ENCODE measurements at places on chromosomes 1 and 21. TPM values are rescaled to one million over a fixed set of nuclear protein-coding genes. Genes with fewer than 3 reads are reported as not detected.

Gene STYXL2
- total RNA-seq, result not detected

Gene OLIG2
- total RNA-seq, result not detected

Gene ATP1A2
- 0.27 TPM for total RNA-seq

Gene NFIA
- 42.0 TPM for total RNA-seq

DNA sequence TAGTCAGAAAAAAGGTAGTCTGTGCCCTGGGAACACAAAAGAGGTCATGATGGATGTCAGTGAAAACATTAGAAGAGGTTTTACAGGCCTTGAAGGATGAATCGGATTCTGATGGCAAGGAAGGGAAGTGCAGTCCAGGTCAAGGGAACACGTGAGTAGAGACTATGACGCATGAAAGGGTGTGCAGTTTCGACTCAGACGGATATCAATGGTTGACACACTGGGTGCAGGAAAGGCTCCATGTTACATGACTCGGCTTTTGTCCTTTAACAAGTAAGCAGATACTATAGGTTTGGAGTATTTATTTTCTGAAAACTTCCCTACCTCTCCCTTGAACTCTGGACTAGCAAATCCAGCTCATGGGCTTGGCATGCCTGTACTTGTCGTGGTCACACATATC lies 55.3 kb downstream of the SEC16B start:
- DNase-seq, result no peak

- DNase-seq, result peak; percentile 9
Observed at GRCh38 chr1:62906428-62906886, 122.5 kb downstream of the ATG4C start.

GRCh38 chr1:159993911-159994310 lies 37.9 kb downstream of the PIGM start:
- no peak for DNase-seq

DNA sequence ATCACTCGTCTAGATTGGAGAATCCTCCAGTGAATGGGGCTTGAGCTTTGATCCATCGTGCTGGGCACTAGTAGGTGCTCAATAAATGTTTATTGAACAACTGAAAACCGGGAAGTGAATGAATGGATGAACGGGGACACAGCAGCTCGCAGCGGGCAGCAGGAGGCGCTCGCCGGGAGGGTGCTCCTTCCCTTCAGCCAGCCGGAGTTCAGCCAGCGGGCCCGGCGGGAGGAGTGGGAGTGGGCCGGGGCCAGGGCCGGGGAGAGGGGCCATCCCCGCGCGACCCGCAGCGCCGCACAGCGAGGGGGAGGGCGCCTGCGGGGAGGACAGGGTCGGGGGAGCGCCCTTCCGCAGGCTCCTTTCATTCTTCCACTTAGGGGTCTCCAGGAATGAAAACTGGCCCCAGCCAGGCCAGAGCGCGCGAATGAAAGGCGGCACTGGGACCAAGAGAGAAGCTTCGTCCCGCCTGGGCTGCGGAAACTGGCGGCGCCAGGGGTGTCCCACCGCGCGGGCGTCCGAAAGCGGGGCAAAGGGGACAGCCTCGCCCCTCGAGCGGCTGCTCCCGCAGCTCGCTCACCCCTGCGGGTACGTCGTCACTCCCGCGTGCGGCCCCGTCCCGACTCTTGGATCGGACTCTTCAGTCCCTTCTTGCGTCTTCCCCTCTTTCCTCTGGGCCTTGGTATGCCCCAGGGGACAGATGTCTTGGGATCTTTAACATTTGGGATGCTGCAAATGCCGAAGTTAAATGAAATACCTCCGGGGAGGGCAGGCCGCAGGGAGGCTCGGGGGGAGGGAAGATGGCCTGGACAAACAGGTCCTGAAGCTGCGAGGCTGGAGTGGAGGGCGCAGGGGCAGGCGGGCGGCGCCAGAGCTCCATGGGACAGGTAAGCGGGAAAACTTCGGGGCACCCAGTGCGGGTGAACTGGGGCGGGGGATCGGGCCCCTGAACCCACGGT lies 3.6 kb upstream of the INAVA start:
- DNase-seq, result peak; percentile 39

DNA sequence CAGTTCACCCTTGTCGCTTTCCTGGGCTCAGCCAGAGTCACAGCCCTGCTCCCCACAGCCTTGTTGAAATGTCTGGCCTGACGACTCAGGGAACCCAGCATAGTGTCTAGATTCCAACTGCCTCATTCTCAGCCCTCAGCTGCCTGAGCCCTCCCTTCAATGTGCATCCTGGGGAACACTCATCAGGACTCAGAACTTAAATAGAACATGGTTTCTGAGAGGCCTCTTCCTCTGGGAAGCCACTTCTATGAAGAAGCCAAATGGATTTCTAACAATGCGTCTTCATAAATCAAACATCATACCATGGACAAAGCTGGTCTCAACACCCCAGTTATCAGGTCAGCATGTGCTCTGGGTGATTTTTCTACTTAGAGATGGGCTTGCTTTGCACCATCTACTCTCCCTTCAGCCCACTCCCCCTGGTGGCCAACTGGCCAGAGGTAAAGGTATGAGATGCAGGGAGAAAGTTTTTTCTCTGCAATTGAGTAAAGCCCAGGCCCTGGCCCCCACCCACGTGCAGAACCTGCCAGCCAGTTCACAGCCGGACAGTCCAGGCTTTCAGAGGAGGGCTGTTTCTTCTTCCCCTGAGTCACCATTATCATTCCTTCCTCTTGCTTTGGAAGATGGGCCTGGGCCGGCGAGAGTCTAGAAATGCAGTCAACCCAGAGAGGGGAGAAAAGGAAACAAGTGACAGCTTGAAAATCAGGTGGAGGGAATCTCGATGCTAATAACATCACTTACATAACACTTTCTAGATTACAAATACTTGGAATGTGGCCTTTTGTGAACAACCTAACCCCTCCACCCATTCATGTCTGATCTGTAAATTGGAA lies 32.1 kb downstream of the CD244 start:
- peak; percentile 28 for DNase-seq

GRCh38 chr1:219771080-219771479 lies 157.3 kb downstream of the SLC30A10 start:
- peak; percentile 95 for DNase-seq

DNA sequence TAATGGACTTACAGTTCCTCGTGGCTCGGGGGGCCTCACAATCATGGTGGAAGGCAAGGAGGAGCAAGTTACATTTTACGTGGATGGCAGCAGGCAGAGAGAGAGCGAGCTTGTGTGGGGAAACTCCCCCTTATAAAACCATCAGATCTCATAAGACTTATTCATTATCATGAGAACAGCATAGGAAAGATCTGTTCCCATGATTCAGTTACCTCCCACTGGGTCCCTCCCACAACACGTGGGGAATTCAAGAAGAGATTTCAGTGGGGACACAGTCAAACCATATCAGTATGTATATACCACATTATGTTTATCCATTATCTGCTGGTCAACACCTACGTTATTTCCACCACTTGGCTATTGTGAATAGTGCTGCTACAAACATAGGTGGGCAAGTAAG lies 352.3 kb upstream of the B3GALT2 start:
- no peak for DNase-seq

- no peak for DNase-seq
Observed at GRCh38 chr1:100731309-100731708, 11.8 kb downstream of the VCAM1 start.

- DNase-seq, result peak; percentile 45
Observed at GRCh38 chr1:1153874-1154273, 19.8 kb upstream of the TTLL10 start.

Data from fibroblast of the aortic adventitia (primary cell).